ENCODE measurements at places on chromosomes 3 and 15.
A peak's percentile ranks its signal among the peaks of the same experiment; 100 is the strongest.

DNA sequence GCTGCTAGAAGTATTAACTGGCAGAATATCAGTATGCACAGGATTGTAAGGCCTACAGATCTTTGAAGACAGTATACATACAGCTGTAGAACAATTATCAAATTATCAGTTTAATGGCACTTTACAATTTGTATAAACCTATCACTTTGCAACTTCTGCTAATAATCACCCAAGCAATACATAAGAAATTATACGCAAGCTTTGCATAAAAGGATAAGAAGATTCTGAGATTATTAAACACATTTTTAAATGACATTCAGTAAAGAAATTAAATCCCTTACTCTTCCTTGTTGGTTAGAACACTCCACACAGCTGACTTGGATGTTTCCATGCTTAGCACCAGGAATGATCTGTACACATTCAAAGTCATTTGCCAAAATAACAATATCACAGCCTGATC, 46.8 kb downstream of the DMXL2 start:
- no peak for DNase-seq

DNA sequence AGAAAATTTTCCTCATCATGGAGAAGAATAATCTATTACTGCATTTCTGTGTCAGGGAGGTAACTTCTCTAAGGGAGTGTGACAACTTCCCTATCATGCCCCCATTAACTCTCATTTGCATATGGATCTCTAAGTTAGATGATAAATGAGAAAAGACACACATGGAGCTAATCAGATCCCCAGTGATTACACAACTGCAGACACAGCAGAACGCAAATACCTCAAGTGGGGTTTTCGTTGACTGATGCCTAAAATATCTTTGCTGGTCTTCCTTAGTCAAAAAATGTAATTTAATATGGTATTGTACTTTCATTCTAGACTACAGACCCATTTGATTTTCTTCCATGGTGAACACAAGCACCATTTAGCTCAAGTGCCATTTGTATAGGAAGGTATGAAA, 630.5 kb downstream of the TBL1XR1 start:
- DNase-seq: peak; percentile 14

GRCh38 chr3:123448536-123449101, at the start of gene ADCY5:
ADCY5 (minus strand) TSS chr3:123449090; CDS start chr3:123448545, 545 bp downstream.
- DNase-seq: peak; percentile 57

DNA sequence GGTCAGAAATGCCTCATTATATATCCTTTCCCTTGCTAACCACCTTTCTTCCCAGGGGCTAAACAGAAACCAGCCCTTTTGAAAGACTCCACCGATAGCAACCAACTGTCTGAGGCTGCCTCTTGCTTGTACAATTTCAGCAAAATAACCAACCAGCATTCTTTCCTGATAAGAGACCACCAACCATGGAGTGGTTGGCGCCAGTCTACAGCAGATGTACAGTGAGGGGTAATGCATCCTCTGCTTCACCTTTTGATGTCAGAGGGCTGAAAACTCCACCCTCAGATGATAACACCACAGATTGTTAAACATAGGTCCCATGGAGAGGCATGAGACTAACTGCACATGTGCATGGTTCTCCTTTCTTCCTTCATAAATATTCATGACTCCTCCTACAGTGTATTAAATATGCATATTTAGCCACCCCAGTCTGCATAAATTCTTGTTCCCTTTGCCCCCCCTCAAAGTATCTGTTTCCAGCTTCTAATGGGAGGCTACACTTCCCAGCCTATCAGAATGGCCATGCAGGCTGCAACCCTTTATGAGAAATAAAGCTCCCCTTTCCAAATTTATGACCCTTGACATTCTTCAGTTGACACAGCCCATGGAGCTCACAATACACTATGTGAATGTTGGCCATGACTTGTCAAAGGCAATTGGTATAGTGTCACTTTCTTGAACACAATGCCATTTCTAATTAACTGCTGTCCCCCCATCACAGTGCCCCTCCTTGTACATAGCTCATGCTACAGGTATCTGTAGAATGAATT, 48.3 kb downstream of the GABRB3 start:
- no peak for DNase-seq

DNA sequence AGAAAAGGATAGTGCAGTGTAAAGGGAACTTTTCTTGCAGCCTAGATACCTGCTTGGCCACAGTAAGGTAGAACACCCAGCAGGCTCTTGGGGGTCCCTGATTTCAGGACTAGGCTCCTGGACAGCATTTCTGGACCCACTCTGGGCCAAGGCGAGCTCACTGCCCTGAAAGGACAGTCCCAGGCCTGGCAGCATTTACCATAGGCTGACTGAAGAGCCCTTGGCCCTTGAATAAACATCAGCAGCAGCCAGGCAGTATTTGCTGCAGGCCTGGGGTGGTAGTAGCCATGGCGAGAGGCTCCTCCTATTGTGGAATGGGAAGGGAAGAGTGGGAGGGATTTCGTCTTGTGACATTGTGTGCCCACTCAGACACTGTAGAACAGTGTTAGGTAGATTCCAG, 529.2 kb downstream of the TUSC7 start:
- peak; percentile 88 for DNase-seq

DNA sequence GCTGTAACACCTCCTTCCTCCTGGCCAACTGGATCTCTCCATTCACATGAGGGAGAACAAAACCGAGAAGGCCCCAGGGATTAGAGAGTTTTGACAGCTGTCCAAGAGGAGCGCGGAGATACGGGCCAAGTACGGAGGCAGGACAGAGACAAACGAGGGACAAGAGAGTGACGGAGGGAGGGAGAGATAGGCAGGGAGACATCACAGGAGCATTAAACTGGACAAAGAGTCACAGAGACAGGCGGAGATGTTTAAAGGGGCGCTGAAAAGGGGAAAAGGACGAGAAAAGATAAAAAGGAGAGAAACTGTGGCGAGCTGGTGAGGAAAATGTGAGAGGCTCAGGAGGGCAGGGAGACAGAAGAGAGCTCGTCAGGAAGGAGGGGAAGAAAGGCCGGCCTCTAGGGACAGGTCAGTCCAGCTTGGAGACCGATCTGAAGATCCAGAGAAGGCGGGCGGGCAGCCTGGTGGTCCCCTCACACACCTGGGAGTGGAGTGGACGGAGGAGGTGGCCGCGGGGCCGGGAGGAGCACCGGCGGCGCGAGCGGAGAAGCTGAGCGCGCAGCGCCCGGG, 40.5 kb upstream of the ROPN1 start:
- peak; percentile 78 for DNase-seq

GRCh38 chr3:64890006-64890405, 202.2 kb upstream of the ADAMTS9 start:
- DNase-seq: no peak

- no peak for DNase-seq
Measured at GRCh38 chr3:184470551-184470950, 90.7 kb downstream of the CHRD start.

- DNase-seq: peak; percentile 67
Measured at GRCh38 chr3:100590114-100590839, 19.1 kb upstream of the ADGRG7 start.

DNA sequence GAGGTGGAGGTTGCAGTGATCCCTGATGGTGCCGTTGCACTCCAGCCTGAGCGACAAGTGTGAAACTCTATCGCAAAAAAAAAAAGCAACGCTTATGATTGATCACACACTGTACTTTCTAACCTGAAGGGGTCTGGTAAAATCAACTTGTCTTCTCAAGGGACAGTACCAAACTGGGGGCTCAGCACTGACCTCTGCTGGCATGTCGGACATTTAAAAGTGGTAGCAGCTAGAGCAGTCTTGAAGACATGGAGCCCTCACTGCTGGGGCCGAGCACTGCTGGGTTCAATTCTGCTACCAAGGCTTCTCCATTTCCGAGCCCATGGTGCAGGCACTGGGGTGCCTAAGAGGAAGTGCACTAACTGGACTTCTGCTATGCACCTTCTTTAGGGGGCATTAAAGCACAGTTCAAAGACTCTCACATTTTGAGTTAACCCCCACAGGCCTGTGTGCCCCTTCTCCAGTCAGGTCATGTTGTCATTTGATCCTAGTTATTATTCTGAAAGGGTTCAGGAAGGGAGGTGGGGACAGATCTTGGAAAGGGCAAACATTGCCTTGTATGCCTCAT, 26.4 kb upstream of the LAMP3 start:
- peak; percentile 4 for DNase-seq

DNA sequence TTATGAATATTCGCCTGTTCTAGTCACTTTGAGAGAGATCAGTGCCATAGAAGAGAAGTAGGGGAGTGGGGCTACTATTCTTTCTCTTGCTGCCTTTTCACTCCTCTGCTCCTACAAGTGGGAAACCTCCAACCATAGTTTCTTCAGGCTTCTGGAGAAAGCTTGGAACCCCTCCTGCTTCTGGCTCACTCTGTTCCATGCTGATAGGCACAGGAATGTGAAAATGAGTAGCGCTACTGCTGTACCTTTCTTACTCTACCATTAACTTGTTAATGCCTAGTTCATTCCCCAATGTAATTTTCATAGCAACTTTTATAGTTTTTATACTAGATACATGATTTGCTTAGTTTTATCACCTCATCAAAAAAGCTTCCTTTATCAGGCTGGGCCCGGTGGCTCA, 26.7 kb upstream of the JMJD7 start:
- DNase-seq: no peak

GRCh38 chr15:50415752-50416404, 8.3 kb upstream of the USP8 start:
- DNase-seq: peak; percentile 76

GRCh38 chr3:39075910-39076309, 24.1 kb downstream of the WDR48 start:
- no peak for DNase-seq

- DNase-seq: no peak
Measured at GRCh38 chr3:18687286-18687685, 262.1 kb upstream of the SATB1 start.

DNA sequence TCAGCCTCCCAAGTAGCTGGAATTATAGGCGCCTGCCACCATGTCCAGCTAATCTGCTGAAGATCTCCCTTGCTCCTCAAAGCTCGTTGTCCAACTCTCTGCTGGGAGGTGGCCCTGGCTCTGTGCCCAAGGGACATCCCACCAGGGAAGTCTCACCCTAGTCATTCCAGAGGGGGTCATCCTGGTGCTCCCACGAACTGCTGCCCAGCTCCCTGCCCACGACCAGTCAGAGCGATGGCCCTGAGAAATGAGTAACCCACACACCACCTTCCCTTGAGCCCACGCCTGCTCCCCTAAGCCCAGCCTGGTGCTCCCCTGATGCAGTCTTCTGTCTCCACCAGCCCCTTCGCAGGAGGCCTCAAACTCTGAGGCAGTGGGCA, 5.2 kb downstream of the KLHL25 start:
- DNase-seq: no peak

DNA sequence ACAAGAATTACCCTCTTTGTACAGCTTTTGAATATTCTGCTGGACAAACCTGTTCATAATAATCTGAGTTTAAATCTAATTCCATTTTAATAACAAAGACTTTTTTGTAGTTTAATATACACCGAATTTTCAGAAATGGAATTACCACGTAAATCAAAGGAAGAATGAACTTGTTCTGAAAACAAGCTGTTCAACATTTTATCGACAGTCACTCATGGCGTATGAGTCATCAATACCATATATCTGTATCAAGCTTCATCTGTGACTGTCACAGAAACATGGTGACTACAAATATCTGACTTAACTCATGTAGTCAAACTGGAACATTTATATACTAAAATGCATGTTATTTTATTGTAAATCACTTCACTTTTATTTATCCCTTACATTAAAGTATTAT, 90.0 kb downstream of the EFL1 start:
- no peak for DNase-seq

GRCh38 chr3:185402561-185402960, 39.6 kb downstream of the MAP3K13 start:
- no peak for DNase-seq

DNA sequence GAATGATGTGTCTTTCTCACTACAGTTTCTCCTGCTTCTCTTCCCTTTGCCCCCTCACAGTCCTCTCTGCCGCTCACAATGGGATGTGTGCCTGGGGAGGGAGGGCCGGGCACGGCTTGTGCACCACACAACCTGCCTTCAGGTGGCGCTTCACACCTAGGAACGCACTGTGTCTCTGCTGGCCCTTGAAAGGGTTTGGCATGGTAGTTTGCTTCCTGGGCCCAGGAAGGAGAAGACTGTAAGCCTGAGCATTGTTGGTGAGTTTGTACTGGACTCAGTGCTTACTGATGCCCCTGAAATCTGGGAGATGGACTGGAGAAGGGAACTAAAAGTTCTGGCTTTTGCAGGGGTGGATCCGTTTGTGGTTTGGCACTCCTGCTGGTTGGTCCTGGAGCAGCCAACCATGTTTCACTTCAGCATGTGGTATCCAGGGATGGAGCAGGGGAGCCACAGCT, 9.2 kb downstream of the ALPK3 start:
- DNase-seq: peak; percentile 60

DNA sequence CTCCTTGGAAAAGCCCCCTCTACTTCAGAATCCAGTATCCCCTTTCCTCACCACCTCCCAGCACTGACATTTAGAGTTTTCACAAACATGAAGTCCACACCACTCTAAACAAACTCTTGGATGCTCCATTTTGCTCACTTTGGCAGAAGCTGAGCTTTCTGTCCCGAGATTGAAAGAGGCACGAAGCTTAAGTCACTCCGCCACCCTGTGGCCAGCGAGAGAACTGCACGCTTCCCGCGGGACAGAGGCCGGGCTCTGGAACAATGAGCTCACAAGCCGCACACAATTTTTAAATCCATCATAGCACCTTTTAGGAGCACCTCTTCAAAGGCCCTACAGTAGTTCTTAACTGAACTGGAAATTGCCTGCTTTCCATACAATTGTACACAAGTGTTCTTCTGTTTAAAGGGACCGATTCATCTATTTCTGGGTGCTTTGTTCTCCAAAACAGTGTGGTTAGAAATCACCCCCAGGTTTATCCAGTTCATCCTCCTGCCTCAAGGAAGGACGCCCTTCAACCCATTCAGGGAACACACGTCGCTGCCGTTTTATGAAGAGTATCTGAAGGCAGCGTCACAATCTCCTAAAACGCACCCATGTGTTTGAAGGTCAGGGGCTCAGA, 226.1 kb downstream of the VPS13C start:
- DNase-seq: peak; percentile 90

DNA sequence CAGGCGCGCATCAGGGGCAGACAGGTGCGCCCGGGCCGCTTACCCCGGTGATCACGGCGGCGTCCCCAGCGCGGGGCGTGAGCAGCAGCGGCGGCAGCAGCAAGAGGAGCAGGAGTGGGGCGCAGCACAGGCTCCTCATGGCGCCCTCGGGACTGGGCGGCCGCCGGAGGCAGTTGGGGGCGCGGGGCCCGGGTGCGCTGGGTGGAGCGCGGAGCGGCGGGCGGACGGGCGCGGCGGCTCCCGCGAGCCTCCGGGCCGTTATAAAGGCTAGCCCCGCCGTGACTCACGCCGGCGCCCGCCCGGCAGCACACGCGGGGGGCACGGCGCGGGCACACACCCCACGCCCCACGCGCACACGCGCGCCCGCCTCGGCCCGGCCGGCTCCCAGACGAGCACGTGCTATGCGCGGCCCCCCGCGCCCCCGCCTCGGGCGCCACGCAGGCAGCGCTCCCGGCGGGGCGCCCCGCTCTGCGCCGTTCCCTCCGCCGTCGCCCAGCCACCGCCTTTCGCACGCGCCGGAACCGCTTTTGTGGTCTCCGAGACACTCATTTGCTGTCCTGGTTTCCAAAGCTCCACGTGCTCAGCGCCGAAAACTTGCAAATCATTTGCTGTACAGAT, at the start of gene PROK2:
Gene PROK2 (minus strand): TSS at position 235 of the 618 bp plus-strand sequence. CDS start 96 bp downstream, at position 139.
- DNase-seq: peak; percentile 19

Measured in DMS53 (cell line).